Ammon's horn (tissue), 1 donor: ENCODE measurements at places on chromosomes 4 and X.
A peak's percentile ranks its signal among the peaks of the same experiment; 100 is the strongest.

DNA sequence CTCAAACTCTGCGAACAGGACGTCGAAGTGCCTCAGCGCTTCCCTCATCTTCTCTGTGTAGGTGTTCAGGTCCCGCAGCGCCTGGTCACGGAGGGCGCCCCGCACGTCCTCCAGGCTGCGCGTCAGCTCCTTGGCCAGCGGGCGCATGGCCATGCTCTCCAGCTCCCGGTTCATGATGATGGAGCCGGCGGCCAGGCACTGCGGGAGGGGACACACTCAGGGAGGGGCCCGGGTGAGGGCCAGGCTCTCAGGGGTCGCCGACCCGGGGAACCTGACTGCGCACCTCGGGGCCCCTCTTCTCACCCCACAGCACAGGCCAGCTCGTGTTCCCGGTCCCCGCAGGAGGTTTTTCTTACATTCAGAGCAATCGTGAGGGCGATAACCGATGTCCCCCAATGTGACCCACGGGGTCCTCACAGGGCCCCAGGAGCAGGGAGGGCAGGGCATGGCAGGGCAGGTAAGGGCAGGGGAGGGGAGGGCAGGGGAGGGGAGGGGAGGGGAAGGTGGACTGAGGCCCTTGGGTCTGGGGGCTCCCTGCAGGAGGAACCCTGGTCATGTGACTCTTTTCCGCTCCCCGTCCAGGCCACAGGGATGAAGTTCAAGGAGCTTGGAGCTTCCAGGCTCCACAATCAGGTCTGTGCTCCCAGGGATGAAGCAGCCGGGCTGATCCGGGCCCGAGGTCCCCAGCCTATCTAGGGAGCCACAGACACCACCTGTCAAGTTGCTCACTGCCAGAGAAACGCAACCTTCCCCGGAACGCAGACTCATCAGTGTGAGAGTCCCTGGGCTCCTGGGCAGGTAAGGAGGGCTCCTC, 77.8 kb upstream of the MXD4 start:
- no peak for DNase-seq

DNA sequence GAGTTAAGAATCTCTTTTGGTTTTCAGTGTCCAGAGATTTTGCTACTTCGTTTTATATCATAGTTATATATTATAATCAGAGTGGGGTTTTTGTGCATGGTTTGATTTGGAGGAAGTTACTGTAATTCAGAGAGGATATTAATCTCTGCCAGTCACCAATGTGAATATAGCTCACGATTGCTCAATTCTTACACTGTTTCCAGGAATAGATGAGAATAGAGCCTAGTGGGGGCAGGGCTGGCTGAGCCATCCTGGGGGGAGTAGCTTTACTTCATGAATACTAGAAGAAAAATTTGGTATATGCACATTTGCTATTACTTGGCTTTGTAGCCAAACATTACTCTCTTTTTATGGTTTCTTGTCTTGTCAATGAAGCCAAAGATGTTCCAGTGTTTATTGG, 60.9 kb upstream of the TRPC3 start:
- no peak for DNase-seq

DNA sequence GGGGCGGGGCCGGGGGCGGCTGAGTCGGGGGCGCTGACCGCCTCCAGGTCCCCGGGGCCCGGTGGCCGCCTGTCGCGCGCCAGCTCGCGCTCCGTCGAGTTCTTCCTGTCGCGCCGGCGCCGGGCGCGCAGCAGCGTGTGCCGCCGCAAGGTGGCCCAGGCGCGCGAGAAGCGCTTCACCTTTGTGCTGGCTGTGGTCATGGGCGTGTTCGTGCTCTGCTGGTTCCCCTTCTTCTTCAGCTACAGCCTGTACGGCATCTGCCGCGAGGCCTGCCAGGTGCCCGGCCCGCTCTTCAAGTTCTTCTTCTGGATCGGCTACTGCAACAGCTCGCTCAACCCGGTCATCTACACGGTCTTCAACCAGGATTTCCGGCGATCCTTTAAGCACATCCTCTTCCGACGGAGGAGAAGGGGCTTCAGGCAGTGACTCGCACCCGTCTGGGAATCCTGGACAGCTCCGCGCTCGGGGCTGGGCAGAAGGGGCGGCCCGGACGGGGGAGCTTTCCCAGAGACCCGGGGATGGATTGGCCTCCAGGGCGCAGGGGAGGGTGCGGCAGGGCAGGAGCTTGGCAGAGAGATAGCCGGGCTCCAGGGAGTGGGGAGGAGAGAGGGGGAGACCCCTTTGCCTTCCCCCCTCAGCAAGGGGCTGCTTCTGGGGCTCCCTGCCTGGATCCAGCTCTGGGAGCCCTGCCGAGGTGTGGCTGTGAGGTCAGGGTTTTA, 1.5 kb downstream of the ADRA2C start:
- no peak for DNase-seq

DNA sequence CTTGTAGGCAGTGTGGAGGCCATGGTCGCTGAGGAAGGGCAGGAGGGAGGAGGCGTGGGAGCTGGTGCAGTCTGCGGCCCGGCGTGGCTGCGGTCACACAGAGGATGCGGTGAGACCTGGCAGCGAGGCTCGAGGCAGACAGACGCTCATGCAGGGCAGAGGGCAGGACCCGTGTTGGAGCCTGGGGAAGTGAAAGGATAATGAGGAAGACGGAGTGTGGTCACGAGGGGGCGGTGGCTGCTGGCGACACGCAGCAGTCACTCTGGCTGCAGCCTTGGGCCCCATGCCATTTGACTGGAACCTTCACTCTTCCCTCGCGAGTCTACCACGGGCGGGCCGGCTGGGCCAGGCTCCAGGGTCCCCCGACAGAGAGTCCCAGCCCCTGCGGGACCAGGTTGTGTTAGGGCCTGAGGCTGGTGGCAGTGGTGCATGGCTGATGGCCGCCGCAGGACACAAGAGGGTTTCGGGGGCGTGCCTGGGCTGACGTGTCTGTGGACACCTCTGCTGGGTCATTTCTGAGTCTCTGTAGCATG, 68.8 kb upstream of the HGFAC start:
- peak; percentile 87 for DNase-seq

GRCh38 chrX:35380808-35381700, 417.1 kb upstream of the MAGEB16 start:
- DNase-seq, result no peak
